Left forelimb (tissue), 1 donor: ENCODE measurements at places on chromosomes 4 and X.

DNA sequence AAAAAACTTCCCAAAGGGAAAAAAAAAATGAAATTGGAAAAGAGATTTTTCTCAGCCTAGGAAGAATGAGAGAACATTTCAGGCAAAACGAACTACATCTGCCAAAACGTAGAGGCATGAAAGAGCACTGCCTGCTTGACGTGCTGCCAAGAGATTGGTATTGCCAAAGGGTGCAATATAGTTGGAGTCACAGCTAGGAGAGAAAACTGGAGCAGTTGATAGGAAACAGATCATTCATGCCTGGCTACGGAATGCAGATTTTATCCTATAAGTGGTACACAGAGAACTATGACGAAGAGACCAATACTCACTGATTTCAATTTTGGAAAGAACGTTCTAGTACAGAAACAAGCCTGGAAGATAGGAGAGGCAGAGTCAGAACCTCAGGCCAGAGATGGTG, 68.4 kb upstream of the IQCM start:
- DNase-seq: no peak

DNA sequence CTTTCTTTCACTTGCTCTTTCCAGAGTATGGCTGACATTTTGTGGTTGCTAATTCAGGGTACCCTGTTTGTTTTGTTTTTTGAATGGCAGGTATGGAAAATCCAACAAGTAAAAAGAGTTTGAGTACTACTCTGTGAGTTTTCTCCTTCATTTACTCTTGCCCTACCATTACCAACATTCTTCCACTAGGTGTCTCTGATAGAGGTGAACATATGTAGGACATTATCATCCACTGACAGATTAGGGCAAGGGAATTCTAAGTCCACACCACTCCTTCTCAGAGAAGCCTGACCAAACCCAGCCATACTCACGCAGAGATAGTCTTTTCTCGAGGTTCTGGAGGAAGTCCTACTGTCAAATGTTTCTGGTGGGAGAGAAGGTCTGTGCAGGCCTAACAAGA, 36.7 kb upstream of the HDAC8 start:
- no peak for DNase-seq

GRCh38 chrX:17464194-17464593, 89.2 kb downstream of the NHS start:
- no peak for DNase-seq

GRCh38 chr4:66906314-66906713, 639.0 kb downstream of the CENPC start:
- no peak for DNase-seq

- no peak for DNase-seq
These were observed 131.1 kb upstream of the STIM2 start for GRCh38 chr4:26729547-26729946.
